ENCODE measurements at places on chromosomes 4 and X. TPM values are rescaled to one million over a fixed set of nuclear protein-coding genes. Genes with fewer than 3 reads are reported as not detected.

ZDHHC15 gene
- 0.11 TPM for total RNA-seq

DNA sequence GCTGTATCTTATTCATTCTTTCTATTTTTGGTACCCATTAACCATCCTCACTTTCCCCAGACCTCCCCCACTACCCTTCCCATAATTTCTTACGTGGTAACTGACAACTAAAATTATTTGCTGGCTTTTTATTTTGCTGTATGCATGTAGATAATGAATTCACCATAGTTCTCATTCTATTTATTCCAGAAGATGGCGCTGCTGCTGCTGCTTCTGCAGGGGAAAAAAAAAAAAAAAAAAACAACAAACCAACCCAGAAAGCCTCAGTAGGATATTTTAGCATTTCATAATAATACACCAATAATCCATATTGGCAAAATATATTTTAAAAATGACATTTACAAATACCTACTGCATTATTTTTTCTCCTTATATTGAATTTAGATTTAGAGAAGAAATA is 416.6 kb upstream of the MAGEB18 start:
- DNase-seq: no peak

LNX1 gene
- total RNA-seq: not detected

GRCh38 chrX:17374619-17375366 is at the start of gene NHS:
NHS (plus strand) TSS chrX:17375200; CDS start chrX:17375758, 558 bp downstream.
- no peak for DNase-seq

HSFX2 gene
- not detected for total RNA-seq

DNA sequence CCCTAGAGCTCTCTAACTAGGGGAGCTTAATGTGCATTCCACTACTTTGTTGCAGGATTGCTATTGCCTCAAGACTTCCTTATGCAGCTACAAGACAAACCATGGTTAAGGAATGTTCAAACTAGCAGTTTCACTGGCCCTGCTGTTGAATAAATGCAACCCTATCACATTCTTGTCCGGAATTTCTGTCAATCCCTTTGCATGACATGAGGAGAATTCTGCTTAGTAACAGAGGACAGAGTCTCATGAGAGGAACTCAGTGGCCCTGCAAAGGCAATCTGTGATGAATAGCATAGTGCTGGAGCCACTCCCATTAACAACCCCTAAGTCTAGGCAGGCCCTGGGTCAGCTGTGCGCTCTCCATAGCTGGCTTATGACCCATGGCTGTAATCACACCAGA is 30.7 kb upstream of the SGMS2 start:
- DNase-seq: no peak

RPL36A gene
- total RNA-seq: 271 TPM
